Mesenteric fat pad (tissue), 1 donor: ENCODE measurements at places on chromosomes 7 and 10.

DNA sequence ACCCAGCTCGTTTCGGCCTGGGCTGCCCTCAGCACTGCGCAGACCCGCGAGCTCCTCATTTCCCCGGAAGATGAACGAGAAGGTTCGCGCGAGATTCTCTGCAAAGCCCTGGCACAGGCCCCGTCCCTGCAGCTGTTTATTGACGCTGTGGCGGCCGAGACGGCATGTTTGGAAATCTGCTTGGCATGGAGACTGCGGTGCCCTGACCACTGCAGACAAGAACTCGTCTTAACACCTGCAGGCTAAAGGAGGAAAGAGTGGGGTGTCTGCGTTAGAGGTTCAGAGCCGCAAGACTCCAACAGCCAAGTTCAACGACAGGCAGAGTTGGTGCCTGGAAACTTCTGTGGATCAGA, 125.6 kb downstream of the DNAJB6 start:
- peak; percentile 71 for DNase-seq

- no peak for DNase-seq
These were observed 66.0 kb downstream of the NPSR1 start for GRCh38 chr7:34723866-34724490.

DNA sequence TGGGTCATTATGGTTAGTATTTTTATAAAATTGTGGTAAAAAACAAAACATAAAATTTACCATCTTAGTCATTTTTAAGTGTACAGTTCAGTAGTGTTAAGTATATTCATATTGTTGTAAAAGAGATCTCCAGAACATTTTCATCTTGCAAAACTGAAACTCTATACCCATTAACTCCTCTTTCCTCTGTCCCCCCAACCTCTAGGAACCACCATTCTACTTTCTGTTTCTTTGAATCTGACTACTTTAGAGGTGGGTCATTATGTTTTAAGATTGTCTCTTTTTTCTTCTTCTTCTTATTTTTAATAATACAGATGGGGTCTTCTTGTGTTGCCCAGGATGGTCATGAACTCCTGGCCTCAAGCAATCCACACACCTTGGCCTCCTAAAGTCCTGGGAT, 84.1 kb downstream of the DOCK4 start:
- DNase-seq, result no peak

- no peak for DNase-seq
These were observed 23.2 kb downstream of the CREB3L2 start for GRCh38 chr7:137978464-137979237.

- no peak for DNase-seq
These were observed 22.6 kb upstream of the DIP2C start for GRCh38 chr10:712089-712488.
